ENCODE measurements at places on chromosomes 5 and 9.

DNA sequence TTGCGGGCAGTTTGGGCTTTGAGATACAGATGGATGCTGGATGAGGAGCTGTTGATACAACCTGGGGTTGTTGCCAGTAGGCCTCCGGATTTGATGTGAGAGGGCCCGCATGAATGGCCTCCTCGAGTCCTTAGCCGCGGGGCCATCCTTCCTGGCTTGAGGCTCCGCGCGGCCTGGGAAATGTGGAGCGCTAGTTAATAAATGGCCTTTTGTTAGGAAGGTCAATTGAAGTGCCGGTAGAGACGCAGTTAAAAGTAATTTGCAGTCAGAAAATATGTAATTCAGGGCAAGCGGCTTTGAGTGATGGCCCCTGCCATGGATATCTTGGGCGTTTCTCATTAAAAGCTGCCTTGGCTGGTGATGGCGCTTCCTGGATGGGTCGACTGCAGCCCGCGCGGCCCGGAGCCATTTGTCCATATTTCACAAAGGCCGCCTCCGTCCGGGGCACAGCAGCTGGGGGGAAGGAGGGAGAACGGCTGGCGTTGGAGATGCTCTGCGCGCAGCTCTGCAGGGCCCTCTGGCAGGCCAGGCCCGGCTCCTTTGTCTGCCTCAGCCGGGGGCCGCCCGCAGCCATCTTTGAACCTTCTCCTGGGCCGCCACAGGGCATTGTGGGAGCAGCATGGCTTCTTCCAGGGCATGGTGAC is 11.2 kb downstream of the MVB12B start:
- no peak for DNase-seq

DNA sequence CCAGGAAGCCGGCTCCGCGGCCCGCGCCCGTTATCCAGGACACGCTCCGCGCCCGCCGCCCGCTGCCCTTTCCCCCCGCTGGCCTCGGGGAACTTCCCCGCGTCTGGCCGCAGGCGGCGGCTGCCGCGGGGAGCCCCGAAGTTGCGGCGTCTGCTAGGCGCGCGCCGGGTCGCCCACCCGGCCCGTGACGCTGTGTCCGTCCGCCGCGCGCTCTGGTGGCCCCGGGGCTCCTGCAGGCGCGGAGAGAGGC is 621 bp upstream of the GCNT4 start:
- DNase-seq = no peak

- DNase-seq = peak; percentile 28
These were observed 10.5 kb upstream of the ADGRV1 start for GRCh38 chr5:90548069-90548593.

DNA sequence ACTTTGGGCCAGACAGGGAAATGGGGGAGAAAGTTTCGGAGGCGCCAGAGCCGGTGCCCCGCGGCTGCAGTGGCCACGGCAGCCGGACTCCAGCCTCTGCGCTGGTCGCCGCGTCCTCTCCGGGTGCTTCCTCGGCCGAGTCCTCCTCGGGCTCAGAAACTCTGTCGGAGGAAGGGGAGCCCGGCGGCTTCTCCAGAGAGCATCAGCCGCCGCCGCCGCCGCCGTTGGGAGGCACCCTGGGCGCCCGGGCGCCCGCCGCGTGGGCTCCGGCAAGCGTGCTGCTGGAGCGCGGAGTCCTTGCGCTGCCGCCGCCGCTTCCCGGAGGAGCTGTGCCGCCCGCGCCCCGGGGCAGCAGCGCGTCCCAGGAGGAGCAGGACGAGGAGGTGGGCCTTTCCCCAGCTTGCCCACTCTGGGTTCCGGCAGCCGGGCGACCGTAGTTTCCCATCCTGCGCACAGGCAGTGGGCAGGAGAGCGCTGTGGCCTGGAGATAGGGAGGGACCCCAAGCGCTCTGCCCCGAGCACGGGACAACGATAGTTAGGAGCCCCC is 516 bp downstream of the MAST4 start:
- DNase-seq = no peak

- DNase-seq = no peak
These were observed 9.2 kb downstream of the AGPAT2 start for GRCh38 chr9:136678034-136678433.

- DNase-seq = no peak
These were observed 61.1 kb upstream of the IL6ST start for GRCh38 chr5:56055859-56056258.
